CD4-positive, alpha-beta T cell treated with Interleukin-1 beta for 1 hour (primary cell): ENCODE measurements at places on chromosomes 5 and 9.
A peak's percentile ranks its signal among the peaks of the same experiment; 100 is the strongest.

- no peak for DNase-seq
Observed at GRCh38 chr9:119272500-119273211, 96.6 kb downstream of the BRINP1 start.

DNA sequence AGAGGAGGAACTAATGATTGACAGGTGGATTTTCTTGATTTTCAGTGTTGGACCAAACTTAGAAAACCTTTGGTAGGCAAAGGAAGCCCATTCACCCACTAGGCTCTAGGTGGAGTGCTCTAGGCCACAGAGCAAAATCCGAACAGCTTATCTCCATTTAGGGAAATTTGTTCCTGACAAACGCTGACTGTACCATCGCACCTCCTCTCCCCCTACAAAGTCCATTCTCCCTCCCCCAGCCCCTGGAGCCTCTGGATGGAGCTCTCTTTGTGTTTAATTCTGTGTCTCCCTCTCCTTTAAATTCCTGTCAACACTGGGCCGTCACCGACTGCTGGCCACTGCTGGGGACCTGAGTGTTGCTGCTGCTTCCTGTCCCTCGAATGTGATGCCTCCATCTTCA lies 350.1 kb upstream of the IRX2 start:
- DNase-seq = no peak

- no peak for DNase-seq
Observed at GRCh38 chr9:133044661-133045060, 13.9 kb downstream of the GTF3C5 start.

GRCh38 chr5:112848116-112848811 lies 12.8 kb upstream of the SRP19 start:
- peak; percentile 60 for DNase-seq

DNA sequence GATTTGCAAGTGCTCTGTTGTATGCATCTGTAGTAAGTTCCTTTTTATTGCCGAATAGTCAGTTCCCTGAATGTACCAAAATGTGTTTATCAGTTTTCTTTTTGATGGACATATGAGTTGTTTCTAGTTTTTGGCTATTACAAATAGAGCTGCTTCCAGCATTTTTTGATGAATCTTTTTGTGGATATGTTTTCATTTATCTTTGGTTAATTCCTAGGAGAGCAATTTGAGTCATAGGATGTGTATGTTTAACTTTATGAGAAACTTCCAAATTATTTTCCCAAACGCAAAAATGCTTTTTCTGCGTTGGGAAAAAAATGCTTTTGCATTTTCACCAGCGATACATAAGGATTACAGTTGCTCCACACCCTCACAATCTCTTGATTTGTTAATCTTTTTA lies 287.7 kb downstream of the FER start:
- no peak for DNase-seq
